ENCODE measurements at places on chromosomes 7 and 10.

DNA sequence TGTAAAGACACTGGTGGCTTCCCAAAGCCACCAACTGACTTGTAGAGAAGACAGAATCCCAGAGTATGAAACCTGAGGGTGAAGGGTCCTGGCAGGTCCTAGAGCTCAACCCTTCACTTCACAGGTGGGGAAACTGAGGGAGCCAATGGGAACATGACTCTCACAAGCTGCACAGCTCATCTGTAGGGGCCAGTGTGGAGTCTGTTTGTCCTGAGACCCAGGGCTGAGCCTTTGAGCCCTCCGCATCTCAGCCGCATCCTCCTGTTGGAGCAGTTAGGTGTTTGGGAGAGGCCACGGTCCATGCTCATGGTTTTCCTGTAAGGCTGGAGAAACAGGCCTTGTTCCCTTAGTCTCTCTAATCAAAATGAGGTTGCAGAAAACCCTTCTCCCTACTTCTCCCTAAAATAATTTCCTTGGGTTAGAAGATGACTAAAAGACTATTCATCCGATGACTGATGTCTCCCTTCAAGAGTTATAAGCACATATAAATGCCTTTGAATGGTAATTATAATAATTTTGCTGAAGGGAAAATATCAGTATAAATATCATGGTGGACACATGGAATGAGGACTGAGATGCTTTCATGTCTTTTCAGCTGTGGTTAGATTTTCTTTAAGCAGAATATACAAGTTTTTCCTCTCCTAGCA lies 10.3 kb downstream of the HTRA1 start:
- DNase-seq, result peak; percentile 36

GRCh38 chr7:27955596-27955995 lies 215.6 kb downstream of the TAX1BP1 start:
- DNase-seq, result no peak

DNA sequence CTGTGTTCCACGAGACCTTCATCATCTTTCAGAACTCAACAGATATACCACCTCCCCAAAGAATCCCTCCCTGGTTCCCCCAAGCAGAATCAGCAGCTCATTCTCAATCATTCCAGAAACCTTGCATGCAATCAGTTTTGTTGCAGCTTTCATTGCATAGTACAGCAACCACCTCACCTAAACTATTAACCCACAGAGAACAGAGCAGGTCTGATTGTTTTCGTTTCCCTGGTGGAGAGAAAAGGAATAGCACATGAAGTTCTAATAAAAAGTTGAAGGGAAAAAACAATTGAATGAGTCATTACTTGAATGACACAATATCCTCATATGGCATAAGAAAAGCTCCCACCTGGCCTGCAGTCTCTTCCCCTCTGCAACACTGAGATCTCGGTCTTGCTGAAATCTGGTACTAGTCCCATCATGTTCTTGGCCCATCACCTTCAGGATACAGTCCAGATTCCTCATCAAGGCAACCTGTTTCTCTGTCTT lies 147.1 kb upstream of the GDF10 start:
- DNase-seq, result peak; percentile 30

GRCh38 chr7:123231021-123232000 lies 31.5 kb upstream of the SLC13A1 start:
- DNase-seq, result no peak

DNA sequence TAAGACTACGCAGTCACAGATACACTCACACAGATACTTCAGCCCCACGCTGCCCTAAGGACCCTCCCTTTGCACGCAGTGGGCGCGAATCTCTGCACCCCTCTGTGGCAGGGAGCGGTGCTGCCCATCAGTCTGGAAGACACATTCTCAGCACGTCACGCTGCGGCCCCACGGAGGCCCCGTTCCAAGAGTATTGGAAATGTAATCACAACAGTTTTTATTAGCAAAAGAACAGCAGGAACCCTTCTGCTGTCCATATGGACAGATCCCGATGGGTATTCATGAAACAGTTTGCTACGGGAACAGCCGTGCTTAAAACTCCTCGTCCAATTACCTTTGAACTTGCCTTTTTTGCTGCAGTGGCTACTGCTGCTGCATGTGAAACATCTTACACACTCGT lies 131.0 kb downstream of the RPS24 start:
- no peak for DNase-seq

GRCh38 chr7:47488969-47489342 lies 93.0 kb downstream of the TNS3 start:
- DNase-seq, result no peak

DNA sequence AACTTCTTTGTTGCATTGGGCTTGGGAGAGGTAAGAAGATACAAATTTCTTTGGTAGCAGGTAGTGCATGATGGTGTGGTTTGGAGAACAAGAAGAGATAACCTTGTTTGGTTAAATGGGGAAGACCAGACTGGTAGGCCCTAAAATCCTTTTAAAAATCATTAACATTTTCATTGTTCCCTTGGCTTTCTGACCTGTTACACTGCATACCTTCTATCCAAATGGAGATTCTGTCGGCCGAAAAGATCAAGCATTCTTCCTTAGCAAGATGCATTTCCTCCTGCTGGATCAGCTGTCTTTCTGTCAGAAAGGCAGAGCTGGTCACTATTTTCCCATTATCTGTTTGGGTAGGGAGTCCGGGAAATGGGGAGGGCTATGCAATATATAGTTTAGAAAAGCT lies 33.7 kb downstream of the AGK start:
- DNase-seq, result no peak

- DNase-seq, result peak; percentile 17
These were observed 54.9 kb downstream of the TFPI2 start for GRCh38 chr7:93835702-93836101.

GRCh38 chr10:87523731-87524130 lies 19.0 kb downstream of the MINPP1 start:
- no peak for DNase-seq

DNA sequence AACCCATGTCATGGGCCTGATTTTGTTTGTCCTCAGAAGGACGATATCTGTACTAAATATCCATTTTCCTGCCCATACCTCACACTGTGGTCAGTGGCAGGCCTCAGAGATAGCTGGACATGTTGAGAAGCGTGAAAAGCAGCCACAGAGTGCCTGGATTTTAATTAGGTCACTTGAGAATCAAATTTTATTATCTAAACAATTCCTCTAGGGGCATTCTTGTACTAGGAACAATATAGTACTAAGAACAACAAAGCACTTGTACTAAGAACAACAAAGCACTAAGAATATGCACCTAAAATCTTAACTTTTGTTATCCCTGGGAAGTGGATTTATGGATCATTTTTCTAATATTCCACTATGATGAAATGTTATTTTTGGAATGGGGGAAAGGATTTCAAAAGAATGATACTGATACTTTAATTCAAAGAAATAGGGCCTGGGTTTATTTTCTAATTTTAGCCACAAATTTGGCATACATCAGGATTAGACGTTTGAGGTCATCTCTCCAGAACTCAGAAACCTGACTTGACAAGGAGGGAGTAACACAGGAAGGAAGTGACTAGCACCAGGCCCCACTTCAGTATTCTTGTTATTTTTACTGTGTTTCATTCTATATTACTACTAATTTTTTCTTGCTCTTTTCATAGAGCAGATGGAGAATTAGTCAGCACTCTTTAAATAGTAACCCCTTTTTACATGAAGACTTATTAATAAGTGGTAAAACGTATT lies 112.2 kb downstream of the EXOC4 start:
- peak; percentile 25 for DNase-seq

GRCh38 chr7:37224746-37225145 lies 223.9 kb downstream of the ELMO1 start:
- DNase-seq, result no peak
